ENCODE measurements at places on chromosomes 11 and 22.
A peak's percentile ranks its signal among the peaks of the same experiment; 100 is the strongest.

- DNase-seq, result no peak
These were observed 178.2 kb downstream of the GRIK4 start for GRCh38 chr11:120689596-120690275.

DNA sequence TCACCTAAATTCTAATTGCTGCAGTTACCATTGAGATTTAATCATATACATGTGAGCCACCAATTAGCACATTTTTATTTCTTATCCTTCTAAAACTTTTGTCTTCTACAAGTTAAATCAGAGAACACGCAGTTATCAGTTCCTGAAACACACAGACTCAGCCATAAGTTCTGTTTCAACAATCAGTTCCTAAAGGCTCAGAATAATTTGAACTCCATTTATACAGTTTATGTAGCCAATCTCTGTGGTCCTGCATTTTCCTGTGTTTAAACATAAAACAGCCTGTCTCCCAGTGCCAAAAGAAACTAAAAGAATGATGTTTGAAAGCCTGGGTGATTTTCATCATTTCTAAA is 2.9 kb downstream of the PLAAT3 start:
- DNase-seq, result no peak

DNA sequence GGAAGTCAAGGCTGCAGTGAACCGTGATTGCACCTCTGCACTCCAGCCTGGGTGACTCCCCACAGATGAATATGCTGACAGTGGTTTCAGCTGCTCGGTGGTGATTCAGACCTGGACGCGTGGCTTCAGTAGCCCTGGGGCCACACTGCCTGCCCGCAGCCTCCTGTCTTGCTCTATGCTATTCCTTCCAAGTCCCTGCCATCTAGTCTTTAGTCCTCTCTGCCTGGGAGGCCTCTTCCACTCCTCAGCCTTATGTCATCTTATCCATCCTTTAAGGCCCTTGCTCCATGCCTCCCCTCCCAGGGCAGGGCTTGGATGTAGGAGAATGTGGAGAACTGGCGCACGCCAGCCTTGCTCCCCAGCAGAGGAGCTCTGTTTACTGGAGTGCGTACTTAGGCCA is 23.0 kb downstream of the YDJC start:
- DNase-seq, result no peak

- DNase-seq, result peak; percentile 64
These were observed 49.9 kb downstream of the STIM1 start for GRCh38 chr11:3905080-3905953.

DNA sequence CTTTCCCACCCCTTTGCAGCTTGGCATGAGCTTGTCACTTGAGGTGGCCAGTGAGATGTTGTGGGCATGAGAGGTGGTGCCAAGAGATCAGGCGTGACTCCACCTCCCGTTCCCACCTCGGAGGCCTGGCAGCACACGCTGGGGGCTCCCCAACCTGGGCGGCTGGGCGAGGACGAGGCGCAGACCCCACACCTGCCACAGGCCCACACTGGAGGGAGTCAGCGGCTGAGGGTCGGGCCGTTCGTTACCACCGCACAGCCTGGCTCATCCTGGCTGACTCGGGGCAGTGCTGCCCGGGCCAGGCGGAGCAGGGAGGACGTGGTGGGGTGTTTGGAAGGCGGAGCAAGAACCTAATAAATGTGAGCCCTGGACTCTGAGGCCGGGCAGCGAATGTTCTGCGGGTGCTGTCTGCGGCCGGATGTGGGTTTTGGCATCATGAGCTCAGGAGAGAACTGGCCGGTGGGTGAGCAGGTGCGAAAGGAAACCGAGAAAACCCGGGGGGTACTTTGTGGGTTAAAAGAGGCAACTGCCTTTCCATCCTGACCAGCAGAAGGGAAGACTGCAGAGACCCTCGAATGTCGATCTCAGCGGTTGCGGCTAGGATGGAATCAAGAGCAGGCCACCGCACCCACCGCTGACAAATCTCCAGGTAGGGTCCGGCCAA is 10.2 kb upstream of the IFITM3 start:
- DNase-seq, result no peak

- DNase-seq, result no peak
These were observed 122.1 kb downstream of the BCR start for GRCh38 chr22:23302171-23303002.

GRCh38 chr11:128948583-128948982 is 5.9 kb upstream of the TP53AIP1 start:
- DNase-seq, result no peak

GRCh38 chr11:102284008-102284407 is 33.3 kb upstream of the BIRC3 start:
- DNase-seq, result no peak

GRCh38 chr22:29768052-29768693 is 1.0 kb downstream of the UQCR10 start:
- DNase-seq, result no peak

GRCh38 chr11:64208796-64209562 is 2.5 kb downstream of the FERMT3 start:
- DNase-seq, result no peak

GRCh38 chr11:29018631-29019030 is 910.4 kb downstream of the METTL15 start:
- DNase-seq, result peak; percentile 51

DNA sequence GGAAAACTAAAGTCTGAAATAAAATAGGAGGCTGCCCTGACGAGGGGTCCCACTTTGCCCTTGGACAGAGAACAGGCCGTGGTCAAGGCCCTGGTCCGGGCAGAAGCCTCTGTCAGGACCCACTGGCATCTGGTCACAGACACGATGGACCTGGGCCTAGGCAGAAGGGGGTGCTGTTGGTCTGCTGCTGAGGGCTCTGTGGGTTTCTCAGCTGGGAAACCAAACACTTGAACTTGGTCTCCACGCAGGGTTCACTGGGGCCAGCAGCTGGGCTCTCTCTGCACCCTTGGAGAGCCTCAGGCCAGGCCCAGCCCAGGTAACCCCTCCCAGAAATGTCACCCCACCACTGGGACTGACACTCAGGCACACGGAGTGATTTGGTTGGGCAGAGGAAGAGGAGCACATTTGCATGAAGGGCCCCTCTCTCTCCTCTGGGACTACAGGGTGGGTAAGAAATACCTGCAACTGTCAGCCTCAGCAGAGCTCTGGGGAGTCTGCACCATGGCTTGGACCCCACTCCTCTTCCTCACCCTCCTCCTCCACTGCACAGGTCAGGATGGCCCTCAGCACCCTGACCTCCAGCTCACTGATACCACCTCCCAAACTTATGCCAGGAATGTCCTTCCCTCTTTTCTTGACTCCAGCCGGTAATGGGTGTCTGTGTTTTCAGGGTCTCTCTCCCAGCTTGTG is 48.1 kb upstream of the TOP3B start:
- DNase-seq, result no peak

- DNase-seq, result no peak
These were observed 5.5 kb downstream of the UNC93B1 start for GRCh38 chr11:67998150-67999045.

DNA sequence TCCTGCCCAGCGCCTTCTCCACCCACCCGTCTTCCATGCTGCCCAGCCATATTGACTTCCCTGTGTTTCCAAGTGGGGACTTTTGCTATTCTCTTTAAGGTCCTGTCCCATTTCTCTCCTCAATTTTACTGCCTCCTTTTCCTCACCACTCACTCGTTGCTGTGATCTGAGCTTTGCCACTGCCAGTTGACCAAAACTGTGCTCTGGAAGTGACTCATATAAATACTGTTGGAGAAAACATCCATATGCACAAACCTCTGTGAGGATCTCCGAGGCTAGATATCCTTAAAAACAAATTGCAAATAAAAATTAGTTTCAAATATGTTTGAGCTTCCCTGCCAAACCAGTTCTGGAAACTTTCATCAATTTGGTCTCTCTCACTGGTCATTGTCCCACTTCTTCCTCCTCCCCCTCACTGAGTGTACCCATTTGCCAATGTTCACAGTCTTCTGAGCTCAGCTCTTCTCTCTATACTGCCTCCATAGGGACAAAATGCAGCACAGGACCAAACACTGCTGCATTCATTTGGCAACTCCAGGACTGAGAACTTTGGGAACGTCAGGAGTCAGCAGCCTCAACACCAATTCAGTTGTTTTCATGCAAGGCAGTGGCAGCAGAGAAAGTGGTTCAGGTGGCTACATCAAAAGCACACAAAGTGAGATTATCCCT is 34.0 kb upstream of the MMP13 start:
- no peak for DNase-seq
